ENCODE measurements at places on chromosomes 2 and 18.

GRCh38 chr2:124888431-124888830 lies 863.3 kb downstream of the CNTNAP5 start:
- no peak for DNase-seq

DNA sequence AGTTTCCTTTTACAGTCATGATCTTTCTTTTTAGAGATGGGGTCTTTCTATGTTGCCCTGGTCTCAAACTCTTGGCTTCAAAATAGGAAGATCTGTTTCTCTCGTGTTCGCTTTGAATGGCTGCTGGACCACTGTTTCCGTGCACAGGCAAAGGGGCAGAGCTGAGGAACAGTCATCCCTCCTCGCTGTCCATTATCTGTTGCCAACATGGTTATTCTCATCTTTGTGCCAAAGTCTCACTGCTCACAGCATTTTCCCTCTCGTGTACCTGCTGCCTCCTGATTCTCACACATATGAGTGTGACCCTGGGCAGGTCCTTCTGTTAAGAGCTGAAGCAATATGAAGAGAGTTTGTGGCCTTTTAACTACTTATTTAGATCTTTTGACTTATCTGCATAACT lies 28.0 kb upstream of the CCNYL1 start:
- no peak for DNase-seq

DNA sequence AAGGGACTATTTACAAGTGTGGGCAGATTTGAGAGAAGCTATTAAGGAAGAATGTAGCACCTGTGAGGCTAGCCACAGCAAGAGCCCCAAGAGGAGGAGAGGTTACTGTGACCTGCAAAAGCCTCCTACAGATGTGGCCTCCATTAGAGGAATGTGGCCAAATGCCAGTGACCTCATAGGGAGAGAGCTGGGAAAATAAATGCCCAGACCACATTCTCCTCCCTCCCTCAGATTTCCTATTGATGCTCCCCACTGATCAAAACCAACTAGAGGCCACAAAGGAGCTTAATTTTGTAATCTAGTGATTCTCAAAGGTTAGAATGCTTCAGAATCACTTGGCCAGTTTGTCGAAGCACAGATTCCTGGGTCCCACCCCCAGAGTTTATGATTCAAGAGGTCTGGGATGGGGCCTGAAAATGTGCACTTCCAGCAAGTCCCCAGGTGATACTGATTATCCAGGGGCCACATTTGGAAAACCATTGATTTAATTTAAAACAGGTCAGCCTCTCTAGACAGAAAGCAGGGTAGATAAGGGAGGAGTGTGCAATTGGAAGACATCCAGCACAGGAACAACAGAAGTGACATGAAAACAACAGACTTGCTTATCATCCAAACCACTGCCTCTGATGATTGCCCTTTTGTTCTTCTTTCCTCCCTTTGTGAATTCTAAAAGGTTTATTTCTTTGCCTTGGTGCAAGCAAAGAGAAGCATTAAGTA lies 61.2 kb upstream of the RBBP8 start:
- no peak for DNase-seq

DNA sequence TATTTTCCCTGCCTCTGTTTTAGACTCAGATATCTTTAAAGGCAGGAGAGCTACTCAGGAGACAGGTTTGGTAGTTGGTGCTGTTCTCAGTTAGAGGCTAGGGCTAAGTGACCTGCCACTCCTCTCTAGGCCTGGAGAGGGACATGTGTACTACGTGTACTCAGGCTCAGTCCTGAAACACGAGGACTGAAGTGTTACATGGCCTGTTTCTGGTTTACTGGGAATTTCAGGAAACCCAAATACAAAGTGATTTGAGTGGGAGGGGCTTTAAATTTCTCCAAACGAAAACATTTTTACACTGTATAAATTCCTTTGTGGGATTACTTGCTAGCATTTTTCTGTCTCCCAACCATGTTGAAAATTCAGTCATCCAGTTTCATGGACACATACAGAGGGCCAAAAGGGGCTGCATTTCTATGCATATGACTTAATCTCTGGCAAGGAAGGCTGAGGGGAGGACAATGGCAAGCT lies 343.3 kb downstream of the CYP26B1 start:
- no peak for DNase-seq
